ENCODE measurements at places on chromosomes 4 and X.

DNA sequence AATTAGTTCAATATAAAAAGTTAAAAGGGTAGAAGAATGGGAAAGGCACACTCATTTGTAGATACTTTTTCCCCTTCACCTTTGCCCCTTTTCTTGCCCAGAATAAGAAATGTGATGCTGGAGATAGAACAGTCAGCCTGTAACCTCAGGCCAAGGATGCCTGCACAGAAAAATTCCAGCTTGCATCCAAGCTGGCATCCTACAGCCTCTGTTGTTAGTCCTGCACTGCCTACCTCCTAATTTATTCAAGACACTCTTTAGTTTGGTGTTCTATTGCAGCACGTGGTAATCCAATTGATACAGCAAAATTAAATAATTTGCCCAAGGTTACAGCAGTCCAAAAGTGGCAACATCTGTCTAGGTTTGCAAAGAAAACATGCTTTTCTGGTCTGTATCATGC is 9.7 kb upstream of the USO1 start:
- no peak for DNase-seq

DNA sequence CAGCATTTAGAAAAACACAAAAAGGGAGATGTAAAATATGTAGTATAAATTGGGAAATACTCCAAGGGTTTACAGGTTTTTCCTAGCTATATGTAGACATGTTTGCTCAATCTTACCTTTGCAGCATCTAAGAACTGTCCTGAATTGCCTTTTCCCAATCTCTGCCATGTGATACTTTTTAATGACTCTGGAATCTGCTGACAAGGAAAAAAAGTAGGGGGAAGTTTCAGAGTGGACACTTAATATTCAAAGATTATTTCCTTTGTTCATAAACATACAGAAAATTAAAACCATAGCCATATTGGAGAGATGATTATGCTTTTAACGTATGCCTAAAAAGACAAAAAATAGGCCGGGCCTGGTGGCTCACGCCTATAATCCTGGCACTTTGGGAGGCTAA is 41.4 kb downstream of the ABCB7 start:
- no peak for DNase-seq

DNA sequence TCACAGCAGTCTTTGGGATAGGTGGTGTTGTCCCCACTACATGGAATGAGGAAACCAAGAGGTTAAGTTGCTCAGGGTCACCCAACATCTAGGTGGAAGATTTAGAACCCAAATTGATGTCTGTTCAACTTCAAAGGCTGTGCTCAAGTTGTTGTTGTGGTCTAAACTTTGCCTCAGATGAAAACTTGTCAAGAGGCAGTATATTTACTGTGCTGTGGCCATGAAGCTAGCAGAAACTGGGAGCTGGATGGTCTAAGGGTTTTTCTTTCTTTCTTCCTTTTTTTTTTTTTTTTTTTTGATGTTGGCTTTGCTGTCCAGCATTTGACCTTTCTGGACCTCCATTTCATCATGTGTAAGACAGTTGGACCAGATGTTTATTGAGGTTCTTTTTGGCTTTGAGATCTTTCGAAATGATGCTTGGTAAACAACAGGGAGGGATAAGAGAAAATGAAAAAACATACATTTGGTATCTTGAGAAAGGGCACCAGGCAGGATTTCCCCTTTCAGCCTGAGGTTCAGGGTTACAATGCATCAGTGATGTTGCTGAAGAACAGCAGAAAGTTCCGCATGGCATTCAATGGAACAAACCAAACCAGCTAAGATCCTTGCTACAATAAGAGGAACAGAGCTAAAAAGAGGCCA is 166.2 kb upstream of the RPS6KA3 start:
- DNase-seq = no peak

GRCh38 chr4:165986956-165987698 is 114.1 kb downstream of the TLL1 start:
- no peak for DNase-seq

DNA sequence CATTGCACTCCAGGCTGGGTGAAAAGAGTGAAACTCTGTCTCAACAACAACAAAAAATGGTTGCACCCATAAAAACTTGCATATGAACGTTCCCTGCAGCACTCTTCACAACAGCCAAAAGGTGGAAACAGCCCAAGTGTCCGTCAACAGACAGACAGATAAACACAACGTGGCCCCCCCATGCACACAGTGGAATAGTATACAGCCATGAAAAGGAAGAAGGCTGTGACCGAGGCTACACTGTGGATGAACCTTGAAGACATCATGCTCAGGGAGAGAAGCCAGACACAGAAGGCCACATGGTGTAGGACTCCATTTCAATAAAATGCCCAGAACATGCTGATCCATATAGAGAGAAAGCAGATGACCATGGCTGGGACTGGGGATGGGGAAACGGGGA is 33.5 kb upstream of the ASMTL start:
- DNase-seq = no peak

- no peak for DNase-seq
These were observed 613 bp downstream of the GLRB start for GRCh38 chr4:157076578-157076947.

- no peak for DNase-seq
These were observed 15.8 kb upstream of the UGDH start for GRCh38 chr4:39543034-39543433.

GRCh38 chrX:26071618-26072017 is 66.5 kb upstream of the MAGEB18 start:
- DNase-seq = no peak

DNA sequence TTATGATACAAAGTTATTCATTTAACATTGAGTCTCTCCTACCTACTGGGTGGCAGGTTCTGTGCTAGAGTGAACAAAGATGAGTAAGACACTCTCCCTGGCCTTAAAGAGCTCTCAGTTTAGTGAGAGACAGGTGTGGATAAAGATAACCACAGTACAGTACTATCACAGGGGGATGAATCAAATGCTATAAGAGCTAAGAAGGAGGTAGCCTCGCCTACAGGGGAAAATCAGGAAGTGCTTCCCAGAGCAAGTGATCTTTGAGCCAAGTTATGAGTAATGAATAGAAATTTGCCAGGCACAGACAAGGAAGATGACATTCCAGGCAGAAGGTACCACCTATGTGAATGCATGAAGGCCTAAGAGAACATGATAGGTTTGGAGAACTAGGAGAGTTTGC is 3.4 kb upstream of the IGBP1 start:
- DNase-seq = no peak

GRCh38 chr4:77104791-77105540 is 29.2 kb upstream of the CCNI start:
- DNase-seq = no peak

DNA sequence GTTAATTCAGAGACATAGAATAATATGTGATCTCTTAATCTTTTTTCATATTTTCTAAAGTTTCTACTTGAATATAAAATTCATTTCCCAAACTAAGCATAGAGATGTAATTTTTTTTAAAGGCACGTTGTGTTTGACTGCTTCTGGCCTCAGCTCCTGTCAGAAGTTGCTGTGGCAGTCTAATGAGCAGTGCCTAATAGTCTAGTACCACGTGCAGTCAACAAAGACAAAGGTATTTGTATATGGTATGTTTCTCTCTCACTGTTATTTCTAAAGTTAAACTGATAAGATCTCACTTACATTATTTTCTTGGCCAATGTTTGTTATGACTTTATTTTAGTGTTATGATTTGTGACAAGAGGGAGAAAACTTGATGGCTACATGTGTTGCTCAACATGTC is 48.6 kb upstream of the MCUB start:
- no peak for DNase-seq
